ENCODE measurements at places on chromosomes 7 and 10. TPM values are rescaled to one million over a fixed set of nuclear protein-coding genes. Genes with fewer than 3 reads are reported as not detected.

Gene PNLIPRP1
- not detected for total RNA-seq

Gene CDHR1
- 1.3 TPM for total RNA-seq

Gene TMEM213
- total RNA-seq, result not detected

Gene ORAI2
- total RNA-seq, result 108 TPM

Gene ATOH7
- not detected for total RNA-seq

Gene IFIT2
- total RNA-seq, result 7.9 TPM

Gene PROSER2
- 12.7 TPM for total RNA-seq

Gene IL15RA
- 47.7 TPM for total RNA-seq

Gene CNNM1
- not detected for total RNA-seq

Gene SLC26A5
- total RNA-seq, result not detected

Gene CPN1
- total RNA-seq, result not detected

Gene ZNF777
- total RNA-seq, result 14.9 TPM

Gene VSIR
- 53.8 TPM for total RNA-seq

Gene PDE6C
- total RNA-seq, result not detected

Gene CALHM1
- total RNA-seq, result not detected
